ENCODE measurements at places on chromosomes 1 and 21.

- no peak for DNase-seq
These were observed 114.6 kb downstream of the TNFSF18 start for GRCh38 chr1:172936088-172936645.

- DNase-seq = no peak
These were observed 1353.9 kb downstream of the NCAM2 start for GRCh38 chr21:22352088-22352487.

- DNase-seq = no peak
These were observed 52.4 kb downstream of the SLC45A1 start for GRCh38 chr1:8370046-8370881.

DNA sequence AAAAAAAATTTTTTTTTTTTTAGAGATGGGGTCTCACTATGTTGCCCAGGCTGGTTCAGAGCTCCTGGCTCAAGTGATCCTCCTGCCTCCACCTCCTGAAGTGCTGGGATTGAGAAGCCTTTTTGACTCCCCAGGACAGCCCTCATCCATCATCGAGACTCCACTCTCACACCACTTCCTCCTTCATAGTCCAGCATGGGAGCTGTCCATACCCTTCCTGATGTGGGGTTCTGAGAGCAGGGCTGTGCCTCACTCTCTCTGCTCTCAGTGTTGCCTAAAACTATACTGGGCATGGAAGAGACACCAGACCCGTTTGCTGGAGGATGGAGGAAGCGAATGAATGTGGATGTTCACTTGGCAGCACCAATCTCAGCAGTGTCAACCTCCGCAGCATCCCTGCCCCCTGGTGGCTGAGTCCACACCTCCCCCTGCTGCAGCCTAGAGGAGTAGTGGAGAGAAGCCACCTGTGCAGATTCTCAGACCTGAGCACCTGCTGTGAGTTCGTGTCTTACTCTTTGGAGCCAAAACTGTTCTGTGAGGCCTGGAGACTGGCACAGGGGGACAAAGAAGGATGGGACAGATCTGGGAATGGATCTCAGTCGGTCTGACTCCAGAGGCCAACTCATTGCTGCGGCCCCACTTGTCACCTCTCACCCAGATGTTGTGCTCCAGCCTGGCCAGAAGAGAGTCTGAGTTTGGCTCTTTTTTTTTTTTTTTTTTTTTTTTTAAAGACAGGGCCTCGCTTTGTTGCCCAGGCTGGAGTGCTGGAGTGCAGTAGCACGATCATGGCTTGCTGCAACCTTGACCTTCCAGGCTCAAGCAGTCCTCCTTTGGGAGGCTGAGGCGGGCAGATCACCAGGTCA, 17.7 kb downstream of the TINAGL1 start:
- peak; percentile 51 for DNase-seq

DNA sequence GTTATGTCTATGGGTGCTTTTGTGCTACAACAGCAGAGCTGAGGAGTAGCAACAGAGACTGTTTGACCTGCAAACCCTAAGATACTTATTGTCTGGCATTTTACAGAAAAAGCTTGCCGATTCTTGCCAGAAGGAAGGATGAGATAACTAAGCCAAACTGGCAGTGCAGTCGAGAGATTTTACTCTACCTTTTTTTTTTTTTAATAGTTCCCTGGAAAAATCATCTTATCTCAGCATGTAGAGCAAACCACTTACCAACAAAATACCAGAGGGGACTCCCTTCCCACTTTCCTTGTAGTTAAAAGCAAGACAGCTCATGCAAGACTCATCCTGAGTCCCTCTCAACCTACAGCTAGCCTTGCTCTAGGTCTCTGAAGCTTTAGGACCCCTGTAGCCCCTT, 132.9 kb downstream of the SYT2 start:
- DNase-seq = no peak

DNA sequence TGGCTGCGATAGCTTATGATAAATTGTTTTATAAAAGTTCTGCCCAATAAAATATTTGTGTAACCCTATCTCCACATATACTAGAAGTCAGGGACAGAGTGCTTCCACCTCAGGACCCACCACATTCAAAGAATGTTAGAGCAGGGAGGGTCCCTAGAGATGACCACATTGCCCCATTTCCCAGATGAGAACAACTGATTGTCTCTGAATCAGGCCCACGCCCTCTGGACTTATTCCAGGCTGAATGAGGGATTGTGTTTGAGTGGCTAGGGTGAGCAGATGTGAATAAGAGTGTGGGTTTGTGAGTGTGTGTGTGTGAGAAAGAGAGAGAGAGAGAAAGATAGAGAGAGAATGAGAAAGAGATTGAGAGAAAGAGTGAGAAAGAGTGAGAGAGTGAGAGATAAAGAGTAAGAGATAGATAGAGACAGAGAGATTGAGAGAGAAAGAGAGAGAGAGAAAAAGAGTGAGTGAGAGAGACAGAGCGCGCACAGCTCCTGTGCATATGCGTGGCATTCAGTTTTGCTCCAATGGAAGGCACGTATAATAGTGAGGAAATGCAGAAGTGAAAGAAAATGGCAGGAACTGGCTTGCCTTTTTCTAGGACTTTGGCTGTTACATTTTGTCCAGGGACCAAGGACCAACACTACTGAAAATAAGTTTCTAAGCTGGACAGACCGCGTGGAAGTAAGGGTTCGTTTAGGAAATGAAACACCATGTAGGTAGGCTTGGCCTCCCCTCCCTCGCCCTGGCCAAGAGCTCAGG, 94.1 kb downstream of the ABCA4 start:
- no peak for DNase-seq

DNA sequence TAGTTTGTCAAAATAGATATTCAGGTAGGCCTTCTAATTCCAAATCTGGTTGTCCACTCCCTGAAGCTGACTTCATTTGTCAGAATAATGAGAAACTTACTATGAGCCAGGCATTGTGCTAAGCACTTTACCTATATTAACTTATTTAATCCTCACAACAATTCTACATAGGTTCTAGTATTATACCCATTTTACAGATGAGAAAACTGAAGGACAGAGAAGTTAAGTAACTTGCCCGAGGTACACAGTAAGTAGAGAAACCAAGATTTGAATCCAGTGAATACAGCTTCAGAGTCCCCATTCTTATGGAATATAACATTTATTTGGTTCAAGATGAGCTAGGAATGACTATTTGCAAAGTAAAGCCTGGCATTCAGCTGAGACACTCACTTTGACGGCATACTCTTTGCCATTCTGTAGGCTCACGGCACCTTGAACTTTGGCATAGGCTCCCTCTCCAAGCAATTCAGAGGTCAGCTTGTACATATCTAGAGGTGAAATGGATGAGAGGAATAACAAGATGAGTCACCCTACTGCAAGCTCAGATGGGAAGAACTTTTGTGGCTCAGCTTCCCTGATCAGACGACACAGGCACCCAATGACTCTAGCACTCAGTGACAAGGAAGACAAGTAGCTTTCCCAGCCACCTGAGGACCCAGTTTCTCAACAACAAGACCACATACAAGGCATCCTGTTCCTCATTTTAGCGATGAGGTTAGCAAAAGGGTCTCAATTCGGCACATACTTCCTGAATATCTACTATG, 23.7 kb downstream of the MKNK1 start:
- no peak for DNase-seq

DNA sequence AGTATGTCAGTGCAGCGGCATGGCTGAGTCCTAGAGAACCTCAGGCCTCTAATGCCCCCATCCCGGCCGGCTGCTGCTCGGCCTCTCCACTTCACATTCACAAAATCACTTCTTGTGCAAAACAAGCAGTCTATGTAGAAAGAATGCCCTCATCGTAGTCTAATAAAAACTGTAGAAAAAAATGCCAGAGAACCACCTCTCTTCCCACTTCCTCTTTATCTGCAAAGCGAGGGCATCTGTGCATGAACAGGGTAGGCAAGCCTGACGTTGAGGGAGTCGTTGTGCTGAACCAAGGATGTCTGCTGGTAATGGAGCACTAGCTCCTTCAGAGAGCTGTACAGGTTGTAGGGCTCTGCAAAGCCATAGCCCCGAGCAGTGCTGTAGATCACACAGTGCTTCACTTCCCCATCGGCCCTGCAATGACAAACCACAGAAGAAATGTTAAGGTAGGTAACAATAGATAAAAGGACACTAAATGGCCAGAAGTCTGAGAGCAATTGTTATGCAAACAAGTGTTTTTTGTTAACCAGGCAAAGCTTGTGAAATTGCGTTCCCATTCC, 88.9 kb downstream of the PIK3R3 start:
- DNase-seq = no peak

- no peak for DNase-seq
These were observed 5.5 kb upstream of the VPS45 start for GRCh38 chr1:150062113-150062512.

DNA sequence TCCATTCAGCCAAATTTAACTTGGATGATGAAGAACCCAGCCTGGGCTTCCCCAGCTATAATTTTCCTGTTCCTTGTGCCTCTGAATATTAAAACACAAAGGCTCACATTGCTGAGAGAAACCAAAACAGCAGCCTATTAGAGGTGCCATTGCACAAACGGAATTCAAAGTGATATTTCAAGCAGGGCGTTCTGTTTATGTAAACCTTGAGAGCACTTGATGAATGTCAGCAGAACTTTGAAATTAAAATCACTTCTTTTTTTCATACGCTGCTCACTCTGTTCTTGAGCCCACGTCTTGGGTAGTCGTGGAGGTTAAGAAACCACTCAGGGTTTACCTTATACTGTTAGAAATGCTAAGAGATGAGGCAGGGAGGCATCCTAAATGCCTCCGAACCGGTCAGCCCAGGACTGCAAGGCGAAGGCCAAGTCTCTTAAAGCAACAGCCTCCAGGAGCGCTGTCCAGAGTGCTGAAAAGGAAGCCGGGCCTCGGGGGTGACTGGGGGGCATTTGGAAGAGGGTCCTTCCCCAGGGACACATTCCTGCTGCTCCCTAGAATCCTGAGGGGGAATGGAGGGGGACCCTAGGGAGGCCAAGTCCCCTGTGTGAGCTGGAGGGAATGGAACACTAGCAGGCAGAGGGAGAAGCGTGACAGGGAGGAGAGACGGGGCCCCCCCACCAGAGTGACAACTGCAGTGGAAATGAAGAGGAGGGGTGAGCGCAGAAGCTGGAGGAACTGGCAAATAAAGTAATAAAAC, 154.8 kb upstream of the VAMP3 start:
- no peak for DNase-seq

- DNase-seq = no peak
These were observed 7.0 kb downstream of the SH3BP5L start for GRCh38 chr1:248818505-248819374.

- no peak for DNase-seq
These were observed 235.2 kb downstream of the KCNT2 start for GRCh38 chr1:196372896-196373536.

- no peak for DNase-seq
These were observed 11.1 kb downstream of the ZFYVE9 start for GRCh38 chr1:52153010-52153409.

GRCh38 chr21:45542242-45542666, at the start of gene SLC19A1:
Gene SLC19A1 (minus strand): TSS chr21:45542440. CDS start chr21:45537959, 4,481 bp downstream.
- no peak for DNase-seq

GRCh38 chr21:42387843-42388340, 8.0 kb downstream of the TMPRSS3 start:
- no peak for DNase-seq

- no peak for DNase-seq
These were observed 131.3 kb upstream of the FMN2 start for GRCh38 chr1:239960366-239960765.

DNA sequence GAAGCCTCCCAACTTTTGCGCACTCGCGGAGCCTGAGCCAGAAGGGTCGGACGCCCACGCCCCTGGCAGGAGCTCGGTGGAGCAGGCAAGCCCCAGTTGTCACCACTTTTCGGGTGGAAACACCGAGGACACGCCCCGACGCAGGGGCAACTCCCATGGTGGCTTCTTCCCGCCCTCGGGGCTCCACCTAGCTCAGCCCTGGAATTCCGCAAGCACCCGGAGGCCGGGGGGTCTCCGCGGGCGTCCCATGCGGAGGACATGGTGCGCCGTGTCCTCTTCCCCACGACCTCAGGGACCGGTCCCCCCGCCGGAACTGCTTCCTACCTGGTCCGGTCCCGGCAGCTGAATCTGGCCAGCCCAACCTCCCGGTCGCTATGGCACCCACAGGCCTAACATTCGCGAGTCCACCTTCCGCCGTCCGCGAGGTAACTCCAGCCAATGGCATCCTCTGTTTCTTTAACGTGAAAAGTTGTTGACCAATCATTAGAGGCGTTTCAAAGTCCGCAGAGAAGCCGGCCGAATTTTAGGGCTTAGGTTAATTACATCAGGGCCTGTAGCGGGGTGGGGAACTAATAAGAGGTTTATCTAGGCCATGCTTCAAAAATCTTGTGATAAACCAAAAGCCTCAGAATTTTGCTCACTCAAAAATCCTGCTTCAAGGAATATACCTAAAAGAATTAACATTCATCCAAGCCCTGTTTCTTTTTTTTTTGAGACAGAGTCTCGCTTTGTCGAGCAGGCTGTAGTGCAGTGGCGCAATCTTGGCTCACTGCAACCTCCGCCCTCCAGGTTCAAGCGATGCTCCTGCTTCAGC, at the start of gene STPG1:
Gene STPG1, minus strand, starts transcription at position 433 of the 814 bp plus-strand sequence. CDS start 12,394 bp downstream, outside the sequence.
- no peak for DNase-seq

GRCh38 chr1:41391834-41392527, 30.7 kb downstream of the FOXO6 start:
- DNase-seq = no peak

DNA sequence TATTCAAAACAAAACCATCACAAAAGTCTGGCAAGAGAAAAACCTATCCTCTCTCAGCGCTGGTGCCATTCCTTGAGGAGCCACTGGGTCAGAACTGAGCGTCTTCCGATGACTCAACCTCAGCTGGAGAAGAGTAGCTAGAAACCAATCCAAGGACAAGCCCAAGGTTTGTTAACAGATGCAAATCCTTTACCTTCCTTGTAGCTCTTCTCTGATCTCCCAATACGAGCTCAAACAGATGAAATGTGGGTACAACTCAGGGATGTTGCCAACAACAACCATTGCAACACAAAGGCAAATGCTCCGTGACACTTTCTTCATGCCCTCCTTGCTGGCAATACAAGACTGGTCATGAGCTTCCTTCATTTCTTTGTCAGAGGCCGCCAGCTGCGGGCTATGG, 337.1 kb downstream of the SIPA1L2 start:
- no peak for DNase-seq

- DNase-seq = no peak
These were observed 966 bp downstream of the TFB2M start for GRCh38 chr1:246564839-246565750.

GRCh38 chr1:32063261-32063681, 9.5 kb upstream of the TMEM39B start:
- DNase-seq = no peak

- DNase-seq = no peak
These were observed 3.7 kb upstream of the AMIGO1 start for GRCh38 chr1:109513110-109513710.

GRCh38 chr1:209421978-209422680, 161.4 kb upstream of the CAMK1G start:
- no peak for DNase-seq

DNA sequence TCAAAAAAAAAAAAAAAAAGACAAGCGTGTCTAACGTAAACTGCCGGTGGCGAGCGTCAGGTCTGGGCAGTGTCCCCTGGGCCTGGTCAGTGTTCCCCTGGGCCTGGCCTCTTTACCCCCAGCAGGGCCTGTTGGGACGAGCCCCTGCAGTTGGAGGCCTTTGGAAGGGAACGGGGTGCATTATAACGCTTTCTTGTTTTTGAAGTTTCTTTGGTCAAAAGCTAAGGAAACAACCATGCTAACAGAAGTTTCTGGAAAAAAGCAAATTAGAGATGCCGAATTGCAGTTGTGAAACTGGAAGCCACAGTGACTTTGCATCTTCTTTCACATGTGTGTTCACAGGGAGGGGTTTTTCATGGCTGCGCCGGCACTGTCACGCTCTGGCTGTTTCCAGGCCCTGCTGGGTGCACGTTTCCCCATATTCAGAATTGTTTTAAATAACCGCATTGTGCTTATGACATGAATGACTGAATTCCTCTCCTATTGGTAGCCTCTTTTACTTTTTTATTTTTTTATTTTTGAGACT, 16.0 kb downstream of the RRP1 start:
- DNase-seq = no peak

Data from stimulated activated CD4-positive, alpha-beta T cell treated with anti-CD3 and anti-CD28 coated beads, Interleukin-1b, Interleukin-23, amount 100 ng/mL, for 1 hour (primary cell).